ENCODE measurements at places on chromosomes 5 and 9.

DNA sequence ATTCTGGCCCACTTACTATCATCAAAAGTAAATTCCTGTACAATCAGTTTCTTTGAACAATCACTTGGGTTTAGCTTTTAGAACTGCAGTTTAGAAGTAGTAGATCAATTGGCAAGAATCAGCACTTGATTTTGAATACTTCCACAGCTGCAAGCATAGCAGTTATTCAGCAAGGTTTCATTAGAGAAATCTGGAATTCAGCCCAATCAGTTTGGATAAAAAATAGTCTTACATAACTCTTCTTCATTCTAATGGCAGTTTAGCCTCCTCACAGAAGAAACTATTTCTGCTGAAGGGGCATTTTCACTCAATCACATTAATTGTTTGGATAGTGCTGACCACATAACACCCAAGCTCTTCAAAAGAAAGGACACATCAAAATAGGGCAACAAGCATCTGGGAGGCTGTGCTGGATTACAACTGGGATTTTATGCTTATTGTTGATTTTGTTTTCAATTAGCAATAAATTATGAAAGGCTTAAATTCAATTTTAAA lies 336.2 kb upstream of the PDE4D start:
- DNase-seq, result no peak

GRCh38 chr5:127925916-127926315 lies 157.7 kb upstream of the SLC12A2 start:
- DNase-seq, result no peak

DNA sequence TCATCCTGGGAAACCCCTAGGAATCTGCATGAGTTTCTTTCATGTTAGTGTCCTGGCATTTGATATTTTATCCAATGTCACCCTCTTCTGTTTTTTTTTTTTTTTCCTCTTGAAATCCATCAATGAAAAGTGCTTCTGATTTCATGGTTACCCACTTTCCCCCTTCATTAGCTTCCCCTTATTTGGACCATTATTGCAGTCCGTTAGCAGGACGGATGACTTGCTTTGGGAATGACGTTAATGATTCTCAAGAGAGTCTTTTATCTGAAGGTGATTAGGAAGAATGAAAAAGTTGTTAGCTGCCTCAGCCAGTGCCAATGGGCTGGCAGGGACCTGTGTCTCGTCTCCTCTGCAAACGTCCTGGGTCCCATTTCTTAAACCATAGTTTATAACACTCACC lies 134.7 kb downstream of the SEMA6A start:
- DNase-seq, result no peak

DNA sequence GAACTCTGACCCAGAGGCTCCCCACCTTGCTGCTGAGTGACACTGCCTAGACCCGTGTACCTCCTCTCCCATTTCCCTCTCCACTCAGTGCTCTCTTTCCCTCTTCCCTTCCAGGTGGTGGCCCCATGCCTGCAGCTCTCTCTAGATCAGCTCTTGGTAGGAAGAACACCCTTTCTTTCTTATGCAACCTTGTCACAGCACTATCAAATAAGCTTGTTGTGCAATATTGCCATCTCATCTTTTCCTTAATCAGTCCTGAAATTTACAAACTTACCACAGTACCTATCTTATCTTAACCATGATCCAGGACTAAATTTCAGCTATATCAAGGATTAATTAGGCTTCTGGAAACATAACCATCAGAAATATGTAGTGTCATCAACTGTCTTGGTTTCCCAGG lies 88.6 kb downstream of the ZFAND5 start:
- DNase-seq, result no peak
